ENCODE measurements at places on chromosomes 6 and 20.

GRCh38 chr6:46199387-46199786 is 28.6 kb upstream of the ENPP5 start:
- DNase-seq, result no peak

DNA sequence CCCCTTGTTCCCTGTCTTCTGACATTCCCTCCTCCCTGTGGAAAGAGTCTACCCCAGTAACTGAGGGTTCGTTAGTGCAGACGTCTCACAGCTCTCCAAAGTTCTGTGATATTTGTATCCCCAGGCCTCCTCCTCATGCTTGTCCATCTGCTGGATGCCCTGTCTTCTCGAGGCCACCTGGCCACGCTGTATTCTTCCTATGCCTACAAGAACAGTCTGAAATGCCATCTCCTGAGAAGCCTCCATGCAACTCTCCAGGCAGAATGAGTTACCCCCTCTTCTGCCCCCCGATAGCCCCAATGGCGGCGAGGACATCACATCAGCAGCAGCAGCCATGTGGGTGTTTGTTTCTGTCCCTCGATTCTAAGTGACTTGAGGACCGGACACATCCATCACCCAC is 9.3 kb downstream of the ULBP2 start:
- peak; percentile 50 for DNase-seq

GRCh38 chr20:11234608-11235007 is 560.8 kb upstream of the JAG1 start:
- DNase-seq, result no peak

DNA sequence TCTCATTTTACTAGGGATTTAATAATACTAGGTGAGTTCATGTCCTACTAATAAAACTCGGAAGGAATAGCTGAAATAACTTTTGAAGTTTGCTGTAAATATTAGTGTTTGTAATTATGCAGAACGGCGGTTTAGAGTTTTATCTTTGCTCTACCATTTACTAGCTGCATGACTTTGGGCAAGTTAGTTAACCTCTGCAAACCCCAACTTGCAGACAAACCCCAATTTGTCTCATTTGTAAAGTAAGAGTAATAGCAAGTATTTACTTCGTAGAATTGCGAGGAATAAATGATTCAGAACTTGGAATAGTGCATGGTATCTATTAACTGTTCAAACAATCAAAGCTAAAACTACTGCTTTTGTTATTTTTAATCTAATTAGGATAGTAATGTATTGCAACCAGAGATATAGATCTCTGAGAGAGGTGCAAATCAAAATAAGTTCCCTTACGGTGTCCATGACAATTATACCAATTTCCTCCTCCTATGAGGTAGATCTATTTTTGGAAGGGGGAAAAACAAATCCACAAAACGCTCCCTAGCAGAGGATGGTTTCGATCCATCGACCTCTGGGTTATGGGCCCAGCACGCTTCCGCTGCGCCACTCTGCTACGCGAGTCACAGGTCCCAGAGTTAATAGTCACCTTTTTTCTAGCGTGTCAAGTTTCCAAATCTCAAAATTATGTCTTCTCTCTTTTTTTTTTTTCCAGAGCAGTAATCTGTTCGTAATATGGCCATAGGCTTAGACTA is 35.1 kb upstream of the BTN3A2 start:
- DNase-seq, result peak; percentile 89

GRCh38 chr20:63973636-63974401 is 4.1 kb upstream of the ZNF512B start:
- peak; percentile 93 for DNase-seq

DNA sequence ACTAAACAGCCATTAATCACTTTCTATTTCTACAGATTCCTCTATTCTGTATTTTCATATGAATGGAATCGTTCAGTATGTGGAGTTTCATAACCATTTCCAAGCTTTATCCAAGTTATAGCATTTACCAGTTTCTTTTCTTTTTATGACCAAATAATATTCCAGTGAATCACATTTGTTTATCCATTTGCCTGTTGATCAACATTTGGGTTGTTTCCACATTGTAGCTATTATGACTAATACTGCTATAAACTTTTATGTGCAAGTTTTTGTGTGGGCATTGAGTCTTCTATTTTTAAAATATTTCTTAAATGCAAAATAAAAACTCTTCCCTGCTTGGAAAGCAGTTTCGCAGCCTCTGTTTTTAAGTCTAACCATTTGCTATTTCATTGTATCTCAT is 336.4 kb upstream of the OPRM1 start:
- no peak for DNase-seq

DNA sequence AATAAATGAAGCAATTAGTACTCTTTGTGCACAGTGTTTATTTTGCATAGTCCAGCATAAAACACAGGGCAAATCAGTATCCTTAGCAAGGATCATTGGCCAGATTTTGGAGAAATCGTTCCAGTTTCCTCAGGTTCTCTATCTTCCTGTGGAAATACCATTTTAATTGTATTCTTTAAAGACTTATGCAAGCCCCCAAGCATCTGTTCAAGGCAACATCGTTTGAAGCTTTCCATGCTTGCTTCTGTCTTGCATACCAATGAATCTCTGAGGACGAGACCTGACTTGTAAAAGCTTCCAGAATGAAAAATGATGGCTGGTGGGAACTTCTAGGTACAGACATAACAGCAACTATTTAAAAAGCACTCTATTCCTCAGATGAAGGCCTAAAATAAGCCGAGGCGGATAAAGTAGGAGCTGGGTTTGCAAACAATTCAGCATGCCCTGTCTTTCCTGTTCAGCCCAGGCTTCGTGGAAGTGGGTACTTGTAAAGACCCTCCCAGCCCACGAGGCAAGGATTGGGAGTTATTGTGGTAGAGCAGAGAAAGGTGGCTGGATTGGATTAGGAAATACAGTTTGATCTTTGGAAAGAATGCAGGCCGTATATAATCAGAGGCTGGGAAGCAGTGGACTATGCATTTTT is 21.6 kb downstream of the NRSN1 start:
- DNase-seq, result no peak

GRCh38 chr6:33072508-33073100 is 845 bp downstream of the HLA-DPA1 start:
- no peak for DNase-seq

GRCh38 chr6:131900231-131900630 is 50.9 kb downstream of the CCN2 start:
- DNase-seq, result no peak

DNA sequence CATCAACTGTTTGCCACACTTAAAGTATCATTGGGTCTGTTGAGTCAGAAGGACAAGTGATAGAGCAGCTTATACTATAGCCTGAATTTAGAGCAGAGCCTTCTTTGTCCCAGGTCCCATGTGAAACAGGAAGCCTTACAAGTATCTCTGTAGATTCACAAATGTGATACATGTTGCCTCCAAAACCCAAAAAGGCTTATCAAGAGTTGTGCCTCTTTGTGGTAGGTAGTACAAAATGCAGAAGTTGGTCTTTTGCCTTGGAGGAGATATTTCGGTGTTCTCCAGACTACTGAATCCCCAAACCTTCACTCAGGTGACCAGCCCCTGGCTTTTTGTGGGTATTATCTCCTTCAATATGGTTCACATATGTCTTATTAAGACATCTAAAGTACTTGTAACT is 172.8 kb upstream of the PROKR2 start:
- DNase-seq, result no peak

- no peak for DNase-seq
Measured at GRCh38 chr20:10330071-10330470, 104.0 kb downstream of the MKKS start.

DNA sequence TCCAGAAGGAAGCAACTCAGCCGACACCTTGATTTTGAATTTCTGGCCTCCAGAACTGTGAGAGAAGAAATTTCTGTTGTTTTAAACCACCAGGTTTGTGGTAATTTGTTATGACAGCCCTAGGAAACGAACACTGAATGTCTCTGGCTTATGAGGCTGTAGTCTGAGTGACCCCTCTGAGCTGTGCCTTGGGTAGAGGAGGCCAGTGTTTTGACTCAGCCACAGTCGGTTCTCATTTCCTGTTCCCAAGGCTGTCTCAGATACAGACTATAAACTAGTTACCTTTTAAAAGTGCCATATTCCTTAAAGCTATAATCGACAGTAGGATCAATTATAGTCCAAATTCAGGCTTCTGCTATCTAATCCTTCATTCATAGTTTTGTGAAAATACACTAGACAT is 391.2 kb upstream of the MAP3K7 start:
- DNase-seq, result no peak

DNA sequence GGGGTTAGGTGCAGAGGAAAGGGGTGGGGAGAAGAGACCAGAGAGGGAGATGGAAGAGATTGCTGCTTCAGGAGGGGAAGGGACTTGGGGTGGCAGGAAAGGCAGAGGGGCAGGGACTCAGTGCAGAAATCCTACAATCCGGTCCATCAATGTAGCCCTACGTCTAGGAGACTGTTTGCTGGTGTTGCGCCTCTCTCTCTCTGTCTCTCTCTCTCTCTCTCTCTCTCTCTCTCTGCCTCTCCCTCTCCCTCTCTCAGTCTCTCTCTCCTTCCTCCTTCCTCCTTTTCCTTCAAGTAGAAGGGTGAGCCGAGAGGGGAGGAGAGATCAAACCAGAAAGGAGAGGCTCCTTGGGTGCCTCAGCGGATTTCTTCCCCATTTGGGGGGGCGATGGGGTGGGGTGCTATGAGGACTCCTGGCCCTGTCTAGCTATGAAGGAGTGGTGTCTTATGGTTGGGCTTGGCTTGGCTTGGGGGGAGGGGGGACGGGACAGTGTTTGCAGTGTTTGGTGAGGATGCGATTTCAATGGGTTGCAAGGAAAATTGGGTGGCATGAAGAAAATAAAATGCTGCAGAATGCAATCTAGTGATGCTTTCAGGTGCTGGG is 181.2 kb downstream of the TBXT start:
- no peak for DNase-seq
